ENCODE measurements at places on chromosomes 6 and 20.

DNA sequence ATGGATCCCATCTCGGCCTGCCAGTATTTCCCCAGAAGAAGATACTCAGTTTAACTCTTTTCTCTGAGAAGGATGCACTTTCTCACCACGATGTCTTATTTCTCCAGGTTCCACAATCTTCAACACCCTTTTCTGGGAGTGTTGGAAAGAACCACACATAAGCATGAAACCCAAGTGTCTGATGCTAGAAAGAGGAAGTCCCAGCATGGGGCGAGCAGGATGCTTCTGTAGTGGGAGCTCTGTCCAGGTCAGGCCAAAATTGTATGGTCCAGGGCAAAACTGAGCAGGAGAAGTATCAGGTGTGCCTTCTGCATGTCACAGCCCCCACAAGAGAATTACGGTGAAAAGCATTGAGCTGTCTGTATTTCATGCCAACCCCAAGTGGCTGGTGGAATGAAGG, 11.0 kb downstream of the TREM1 start:
- DNase-seq, result no peak

DNA sequence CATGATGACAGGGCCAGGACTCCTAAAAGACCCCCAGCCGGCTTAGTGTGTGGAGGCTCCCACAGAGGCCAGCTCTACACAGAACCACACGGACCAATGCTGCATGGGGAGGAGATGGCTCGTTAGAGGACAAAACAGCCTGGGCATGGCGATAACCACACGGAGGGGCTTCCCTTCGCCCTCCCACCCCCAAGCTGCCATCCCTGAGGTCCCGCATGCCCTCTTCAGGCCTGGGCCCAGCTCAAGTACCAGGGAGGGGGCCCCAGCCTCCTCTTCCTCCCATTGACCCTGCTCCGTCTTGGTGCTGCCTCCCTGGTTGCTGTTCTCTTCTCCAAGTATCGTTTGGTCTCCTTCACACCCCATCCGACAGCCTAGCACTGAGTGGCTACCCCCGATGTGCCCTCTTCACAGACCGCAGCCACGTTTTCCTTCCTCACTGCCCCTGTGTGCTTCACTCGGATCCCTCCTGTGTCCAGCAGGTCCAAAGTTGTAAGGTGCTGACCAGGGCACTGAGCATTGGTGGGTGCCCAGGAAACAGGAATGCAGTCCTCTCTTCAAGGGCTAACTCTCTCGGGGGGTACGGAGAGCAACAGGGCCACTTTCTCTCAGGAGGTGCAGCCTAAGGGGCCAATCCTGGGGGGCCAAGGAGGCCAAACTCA, 9.6 kb upstream of the MLN start:
- DNase-seq, result no peak

GRCh38 chr6:111852725-111853124, 20.5 kb downstream of the FYN start:
- no peak for DNase-seq

DNA sequence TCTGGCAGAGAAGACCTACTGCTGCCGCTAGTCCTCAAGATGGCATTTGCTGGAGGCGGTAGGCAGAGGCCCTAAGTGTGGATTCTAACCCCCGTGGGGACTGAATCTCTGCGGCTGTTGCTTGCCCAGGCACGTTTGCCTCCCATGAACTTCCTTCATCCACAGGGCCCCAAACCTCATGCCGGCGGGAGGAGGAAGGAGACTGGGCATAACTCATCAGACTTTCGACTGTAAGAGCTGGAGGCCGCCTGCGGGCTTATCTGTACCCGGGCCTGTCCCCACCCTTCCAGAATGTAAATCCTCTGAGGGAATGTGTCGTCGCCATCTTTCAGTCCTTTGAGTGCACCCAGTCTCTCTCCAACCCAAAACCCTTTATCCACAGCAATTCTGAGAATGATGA, 990 bp downstream of the ZFP57 start:
- DNase-seq, result no peak

DNA sequence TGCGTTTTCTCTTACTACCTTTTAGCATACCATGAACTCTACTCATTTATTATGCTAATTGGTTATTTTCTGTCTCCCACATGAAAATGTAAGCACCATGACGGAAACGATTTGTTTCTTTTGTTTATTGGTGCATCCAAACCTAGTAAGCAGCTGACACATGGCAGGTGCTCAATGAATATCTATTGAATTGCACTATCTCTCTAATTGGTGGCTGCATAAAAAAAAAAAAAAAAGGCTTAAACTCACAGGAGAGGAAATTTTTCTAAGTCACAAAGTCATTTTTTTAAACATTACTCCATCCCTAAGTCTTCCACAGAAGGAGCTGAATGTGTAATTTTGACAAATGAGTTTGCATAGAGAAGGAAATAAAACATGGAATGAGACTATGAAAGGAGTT, 608.4 kb downstream of the PTPRT start:
- no peak for DNase-seq

GRCh38 chr20:64268174-64268573, 12.6 kb downstream of the PCMTD2 start:
- DNase-seq, result no peak

DNA sequence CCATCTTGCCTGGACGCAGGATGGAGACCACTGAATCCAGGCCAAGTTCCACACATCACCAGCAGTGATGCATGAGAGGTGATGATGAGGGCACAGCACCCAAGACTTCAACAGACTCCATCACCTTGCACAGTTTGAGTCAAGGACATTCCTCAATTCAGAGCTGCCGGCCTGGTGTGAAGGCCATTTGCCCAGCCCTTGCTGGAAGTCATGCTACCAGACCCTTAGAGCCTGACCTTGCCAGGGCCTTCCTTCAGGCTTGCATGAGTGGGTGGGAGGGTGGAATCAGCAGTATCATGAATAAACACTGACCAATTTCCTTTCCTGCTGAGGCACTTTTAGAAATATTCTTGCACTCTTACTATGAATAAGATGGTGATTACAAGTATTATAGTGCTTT, 130.2 kb upstream of the SSTR4 start:
- DNase-seq, result no peak

DNA sequence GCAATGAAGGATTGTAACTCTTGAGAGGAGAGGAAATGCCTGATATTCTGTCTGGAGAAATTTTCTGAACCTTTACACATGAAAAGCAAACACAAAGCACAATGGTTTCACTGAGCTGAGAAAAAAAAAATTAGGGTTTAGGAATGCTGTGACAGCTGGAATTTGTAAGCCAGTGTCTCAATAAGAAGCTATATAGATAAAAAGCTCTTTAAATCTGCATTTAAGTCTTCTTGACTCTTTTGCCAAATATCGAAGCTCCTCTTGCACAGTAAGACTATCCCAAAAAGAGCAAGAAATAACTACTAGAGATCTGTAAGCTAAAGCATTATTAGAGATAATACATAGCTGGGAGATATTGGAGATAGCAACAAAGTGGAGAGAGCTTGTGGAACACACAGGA, 1334.0 kb upstream of the CITED2 start:
- DNase-seq, result no peak

- no peak for DNase-seq
These were observed 907.3 kb upstream of the CITED2 start for GRCh38 chr6:140281767-140282166.

DNA sequence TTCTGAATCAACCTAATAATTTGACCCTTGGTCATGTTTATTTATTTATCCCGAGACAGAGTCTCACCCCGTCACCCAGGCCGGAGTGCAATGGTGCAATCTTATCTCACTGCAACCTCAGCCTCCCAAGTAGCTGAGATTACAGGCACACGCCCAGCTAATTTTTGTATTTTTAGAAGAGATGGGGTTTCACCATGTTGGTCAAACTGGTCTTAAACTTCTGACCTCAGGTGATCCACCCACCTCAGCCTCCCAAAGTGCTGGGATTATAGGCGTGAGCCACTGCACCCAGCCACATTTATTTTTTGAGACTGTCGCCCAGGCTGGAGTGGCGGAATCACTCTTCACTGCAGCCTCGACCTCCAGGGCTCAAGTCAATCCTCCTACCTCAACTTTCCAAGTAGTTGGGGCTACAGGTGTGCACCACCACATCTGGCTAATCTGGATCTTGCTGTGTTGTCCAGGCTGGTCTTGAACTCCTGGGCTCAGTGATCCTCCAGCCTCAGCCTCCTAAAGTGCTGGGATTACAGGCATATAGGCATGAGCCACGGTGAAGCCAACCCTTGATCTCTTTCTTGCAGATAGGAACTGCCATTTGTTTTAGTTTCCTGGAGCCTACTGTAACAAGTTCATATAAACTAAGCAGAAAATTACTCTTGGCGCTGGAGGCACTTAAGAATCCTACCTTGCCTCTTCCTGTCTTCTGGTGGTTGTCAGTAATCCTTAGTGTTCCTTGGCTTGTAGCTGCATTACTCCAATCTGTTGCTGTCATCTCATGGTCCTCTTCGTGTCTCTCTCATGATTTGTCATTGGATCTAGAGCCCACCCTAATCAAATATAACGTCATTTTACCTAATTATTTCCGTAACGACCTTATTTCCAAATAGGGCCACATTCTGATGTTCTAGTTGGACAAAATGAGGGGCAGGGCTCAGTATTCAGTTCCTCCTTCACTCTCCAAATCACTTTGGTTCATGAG, 2.3 kb downstream of the RPS18 start:
- DNase-seq, result no peak

DNA sequence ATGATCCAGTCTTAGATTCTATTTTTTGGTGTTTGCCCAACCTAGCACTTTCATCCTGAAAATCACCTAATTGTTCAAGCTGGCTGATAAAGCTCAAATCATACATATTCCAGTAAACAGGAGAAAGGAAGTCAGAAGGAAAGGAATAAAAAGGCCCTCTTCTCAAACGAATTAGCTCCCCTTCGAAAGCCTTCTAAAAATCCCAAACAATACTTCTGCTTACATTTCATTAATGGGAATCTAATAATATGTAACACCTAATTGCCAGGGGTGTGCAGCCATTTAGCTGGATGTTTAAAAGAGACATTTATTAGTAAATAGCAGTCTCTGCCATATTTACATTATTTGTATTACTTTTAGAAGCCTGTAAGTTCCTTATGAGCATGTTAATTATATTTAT, 302.9 kb upstream of the TCF21 start:
- DNase-seq, result no peak

- no peak for DNase-seq
These were observed 32.9 kb downstream of the FOXF2 start for GRCh38 chr6:1422290-1422689.

GRCh38 chr6:8820313-8820712, 385.0 kb upstream of the SLC35B3 start:
- DNase-seq, result no peak

DNA sequence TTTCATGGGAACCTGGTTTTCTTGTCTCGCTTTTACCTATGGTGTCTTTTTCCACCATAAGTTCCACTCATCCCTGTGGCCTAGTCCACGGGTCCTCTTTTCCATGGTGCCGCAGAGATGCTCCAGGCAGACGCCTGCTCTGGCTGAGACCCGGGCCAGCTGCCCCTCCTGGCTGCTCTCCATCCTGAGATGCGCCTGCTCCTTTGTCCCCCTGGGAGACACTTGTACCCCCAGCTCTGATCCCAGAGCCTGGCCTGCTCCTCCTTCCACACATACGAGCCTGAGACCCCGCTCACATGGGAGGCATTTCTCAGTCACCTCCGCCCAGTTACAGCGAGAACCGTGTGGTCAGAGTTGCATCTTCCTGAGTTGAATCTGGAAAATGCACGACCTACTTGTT, 29.6 kb downstream of the RNASET2 start:
- DNase-seq, result no peak

DNA sequence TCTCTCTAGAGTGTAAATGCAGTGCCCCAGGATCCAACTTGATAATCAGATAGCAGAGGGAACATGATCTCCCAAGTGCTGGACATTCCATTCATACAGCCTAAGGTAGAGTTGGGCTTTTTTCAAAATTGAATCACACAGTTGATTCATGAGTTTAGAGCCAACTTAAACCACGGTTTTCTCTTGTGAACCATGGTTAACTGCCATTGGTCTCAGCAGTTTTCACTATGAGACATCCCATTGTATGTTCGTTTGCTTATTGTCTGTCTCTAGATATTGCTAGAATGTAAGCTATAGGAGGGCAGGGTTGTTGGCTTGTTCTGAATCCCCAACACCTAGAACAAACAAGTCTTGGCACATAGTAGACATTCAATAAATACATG, 37.2 kb upstream of the TAF8 start:
- no peak for DNase-seq

DNA sequence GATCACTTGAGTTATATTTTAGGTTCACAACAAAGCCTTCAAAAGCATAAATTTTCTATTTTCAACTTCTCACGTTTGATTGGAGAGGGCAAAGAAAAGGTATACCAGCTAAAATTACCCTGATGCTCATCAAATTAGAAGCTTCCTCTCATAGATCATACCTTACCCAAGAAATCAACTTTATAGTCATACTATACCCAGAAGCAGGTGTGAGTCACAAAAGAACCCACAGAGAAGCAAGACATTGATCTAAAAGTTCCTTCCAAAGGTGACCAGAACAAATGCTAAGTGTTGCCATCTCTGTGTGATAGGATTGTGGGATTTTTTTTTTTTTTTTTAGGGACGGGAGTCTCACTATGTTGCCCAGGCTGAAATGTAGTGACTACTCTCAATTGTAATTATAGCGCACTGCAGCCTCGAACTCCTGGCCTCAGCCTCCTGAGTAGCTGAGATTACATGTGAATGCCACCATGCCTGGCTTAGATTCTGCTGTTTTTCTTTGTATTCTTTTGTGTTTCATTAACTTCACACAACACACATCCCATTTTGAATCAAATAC, 3.3 kb downstream of the EIF2S2 start:
- no peak for DNase-seq

GRCh38 chr6:118501765-118502164, 46.3 kb upstream of the PLN start:
- DNase-seq, result no peak

DNA sequence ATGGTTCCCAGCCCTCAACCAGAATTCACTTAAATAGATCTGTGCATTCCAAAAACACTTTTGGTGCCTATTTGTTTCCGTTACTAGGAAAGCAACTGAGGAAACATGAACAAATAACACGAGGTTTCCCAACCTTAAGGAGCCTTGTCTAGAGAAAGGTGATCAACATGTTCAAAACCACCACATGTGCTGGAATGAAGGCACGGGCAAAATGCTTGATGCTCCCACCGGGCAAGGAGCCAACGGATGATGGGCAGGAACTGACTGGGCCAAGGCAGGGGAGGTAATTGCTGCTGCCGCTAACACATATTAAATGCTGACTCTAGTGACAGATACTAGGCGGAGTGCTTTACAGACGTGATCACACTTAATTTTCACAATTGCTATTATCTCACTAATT, 2.5 kb downstream of the MYLK4 start:
- no peak for DNase-seq

DNA sequence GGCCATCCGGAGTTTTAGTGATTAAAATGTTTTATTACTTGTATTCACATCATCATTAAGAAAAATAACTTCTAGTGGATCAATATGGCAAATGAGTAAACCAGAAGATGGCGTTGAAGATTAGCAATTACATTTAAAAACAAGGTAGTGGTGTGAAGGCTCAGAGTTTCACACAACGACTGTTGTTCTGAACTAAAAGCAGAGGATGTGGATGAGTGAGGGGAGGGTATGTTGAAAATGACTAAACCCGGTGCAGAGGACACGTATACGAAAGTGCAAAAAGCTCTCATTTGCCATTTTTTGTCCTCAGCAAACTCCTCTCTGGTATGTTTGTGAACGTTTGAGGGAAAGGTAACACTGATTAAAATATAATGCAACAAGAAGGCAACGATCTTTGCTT, 1.9 kb upstream of the IRF4 start:
- DNase-seq, result no peak

GRCh38 chr20:2750491-2751251, 49.8 kb downstream of the CPXM1 start:
- DNase-seq, result no peak

GRCh38 chr6:35280903-35281302, 16.7 kb upstream of the DEF6 start:
- no peak for DNase-seq

GRCh38 chr6:164097551-164098398, 683.3 kb downstream of the QKI start:
- no peak for DNase-seq
